ENCODE measurements at places on chromosomes 4 and X.

DNA sequence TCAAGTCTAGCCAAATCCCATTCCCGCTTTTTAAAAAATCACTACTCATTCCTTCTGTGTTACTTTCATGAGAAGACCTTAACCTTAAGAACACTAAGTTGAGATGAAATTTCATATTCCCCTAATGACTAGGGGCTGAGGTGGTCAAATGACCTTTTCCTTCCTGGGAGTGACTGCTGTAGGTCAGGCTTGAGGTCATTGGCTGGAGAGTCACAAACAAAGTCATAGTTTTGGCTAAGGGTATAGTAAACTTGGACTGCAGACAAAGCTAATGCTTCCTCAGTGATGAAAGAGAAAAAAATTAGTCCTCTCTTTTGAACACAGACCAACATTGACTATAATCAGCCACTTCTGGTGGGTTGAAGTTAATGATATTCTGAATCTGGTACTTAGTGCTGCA is 16.0 kb upstream of the FGF2 start:
- no peak for DNase-seq

DNA sequence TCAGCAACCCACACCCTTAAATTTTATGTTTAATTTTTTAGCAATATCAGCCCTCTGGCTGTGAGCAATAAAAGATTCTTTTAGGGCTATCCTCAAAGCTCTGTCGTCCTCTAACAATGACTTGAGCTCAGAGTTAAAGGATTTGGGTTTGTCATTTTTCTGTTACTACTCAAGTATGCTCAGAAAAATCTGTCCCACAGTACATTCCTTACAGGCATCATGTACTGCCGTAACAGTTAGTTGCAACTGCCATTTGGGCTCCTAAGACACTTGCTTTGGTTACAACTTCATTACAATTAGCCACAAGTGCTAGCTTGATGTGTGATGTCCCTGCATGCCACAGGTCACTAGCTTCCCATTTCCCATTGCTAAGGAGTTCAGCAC is 33.2 kb downstream of the COQ2 start:
- DNase-seq: no peak

DNA sequence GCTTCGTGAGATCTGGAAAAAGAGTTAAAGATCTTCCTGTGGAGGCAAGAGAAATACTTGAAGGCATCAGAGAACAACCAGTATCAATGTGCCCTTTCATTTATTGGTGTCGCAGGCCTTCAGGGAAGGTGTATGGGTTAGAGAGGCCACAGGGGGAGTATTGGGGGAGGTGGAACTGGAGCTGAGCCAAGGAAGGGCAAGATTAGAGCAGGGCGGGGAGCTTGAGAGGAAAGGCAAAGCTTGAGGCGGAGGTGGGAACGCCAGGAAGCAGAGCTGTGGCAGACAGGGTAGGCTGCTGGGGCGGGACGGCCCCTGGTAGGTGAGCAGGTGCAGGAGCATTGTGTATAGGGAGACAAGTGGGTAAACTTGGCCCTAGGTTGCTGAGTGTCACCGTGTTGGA is 329.9 kb downstream of the ARHGAP10 start:
- DNase-seq: no peak

DNA sequence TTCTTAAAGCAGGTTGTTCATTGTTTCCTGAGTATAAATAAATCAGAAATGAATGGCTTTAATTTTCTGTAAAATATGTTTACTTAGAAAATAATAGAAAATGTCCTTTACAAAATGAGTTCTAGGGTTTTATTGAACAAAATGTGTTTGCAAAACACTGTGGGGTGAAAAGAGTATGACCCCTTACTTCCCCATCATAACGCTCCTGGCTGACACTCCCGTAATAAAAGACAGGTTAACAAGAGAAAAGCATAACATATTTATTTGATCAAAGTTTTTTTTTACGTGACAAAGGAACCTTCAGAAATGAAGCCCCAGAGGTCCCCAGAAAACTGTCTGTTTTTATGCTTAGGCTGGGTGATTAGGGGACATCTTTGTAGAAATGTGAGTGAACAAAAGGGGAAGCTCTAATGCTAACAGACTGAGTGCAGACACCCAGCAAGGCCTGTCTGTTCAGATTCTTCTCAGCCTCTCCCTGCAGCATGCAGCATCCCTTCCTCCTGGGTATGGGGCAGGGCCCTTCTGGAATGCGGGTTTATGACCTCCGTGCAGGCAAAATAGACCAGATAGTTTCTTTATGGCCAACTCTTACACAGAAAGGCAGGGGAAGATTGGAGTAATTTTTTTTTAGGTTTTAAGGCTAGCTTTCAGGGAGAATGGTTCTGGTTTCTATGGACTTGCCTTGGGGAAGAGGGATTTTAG is 26.1 kb downstream of the ZFP42 start:
- DNase-seq: no peak

- no peak for DNase-seq
Observed at GRCh38 chrX:97700547-97700946, 816.8 kb downstream of the RPA4 start.

Data from glutamatergic neuron (in vitro differentiated cells).